ENCODE measurements at places on chromosomes 3 and 15. TPM values are rescaled to one million over a fixed set of nuclear protein-coding genes. Genes with fewer than 3 reads are reported as not detected.

CCR3 gene
- total RNA-seq, result not detected

LEKR1 gene
- 1.0 TPM for total RNA-seq

C3orf70 gene
- not detected for total RNA-seq

SYNM gene
- total RNA-seq, result 0.11 TPM

TRIM42 gene
- not detected for total RNA-seq

KLHL40 gene
- not detected for total RNA-seq

MINAR1 gene
- total RNA-seq, result 0.14 TPM

SNTN gene
- total RNA-seq, result not detected

SLC9A9 gene
- 12.2 TPM for total RNA-seq

SHQ1 gene
- 9.4 TPM for total RNA-seq

ADCY5 gene
- not detected for total RNA-seq

GPR15 gene
- 9.6 TPM for total RNA-seq

ECE2 gene
- total RNA-seq, result not detected

ADAMTS7 gene
- 0.30 TPM for total RNA-seq

KLHL18 gene
- total RNA-seq, result 43.7 TPM

CLN6 gene
- 8.1 TPM for total RNA-seq

MESP2 gene
- total RNA-seq, result not detected

MST1R gene
- total RNA-seq, result 0.55 TPM

PLA2G4B gene
- total RNA-seq, result 33.7 TPM

SCG5 gene
- not detected for total RNA-seq

PBRM1 gene
- total RNA-seq, result 47.6 TPM

STAB1 gene
- 1.5 TPM for total RNA-seq

LNP1 gene
- total RNA-seq, result 0.70 TPM

CGNL1 gene
- not detected for total RNA-seq

XYLB gene
- 0.25 TPM for total RNA-seq

CPN2 gene
- not detected for total RNA-seq

NMNAT3 gene
- 1.9 TPM for total RNA-seq

MORC1 gene
- total RNA-seq, result not detected
